Stimulated activated CD8-positive, alpha-beta memory T cell treated with anti-CD3 and anti-CD28 coated beads, Interleukin-15, amount 100 ng/mL, for 24 hours (primary cell): ENCODE measurements at places on chromosomes 11 and 22.

DNA sequence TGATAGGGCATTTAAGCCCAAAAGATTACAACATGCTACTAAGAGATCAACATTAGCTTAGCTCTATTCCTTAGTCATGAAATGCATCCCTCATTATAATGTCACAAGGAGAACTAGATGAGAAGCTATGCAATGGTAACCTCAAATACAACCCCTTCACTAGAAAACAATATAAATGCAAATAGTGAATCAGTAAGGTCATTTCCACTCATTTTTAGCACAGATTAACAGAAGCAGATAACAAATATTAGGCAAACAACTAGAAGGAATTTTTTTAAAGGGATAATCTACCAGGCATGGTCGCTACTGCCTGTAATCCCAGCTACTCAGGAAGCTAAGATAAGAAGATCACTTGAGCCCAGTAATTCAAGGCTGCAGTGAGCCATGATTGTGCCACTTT lies 28.2 kb downstream of the SIK3 start:
- no peak for DNase-seq

GRCh38 chr11:91761406-91762025 lies 463.1 kb upstream of the FAT3 start:
- no peak for DNase-seq

DNA sequence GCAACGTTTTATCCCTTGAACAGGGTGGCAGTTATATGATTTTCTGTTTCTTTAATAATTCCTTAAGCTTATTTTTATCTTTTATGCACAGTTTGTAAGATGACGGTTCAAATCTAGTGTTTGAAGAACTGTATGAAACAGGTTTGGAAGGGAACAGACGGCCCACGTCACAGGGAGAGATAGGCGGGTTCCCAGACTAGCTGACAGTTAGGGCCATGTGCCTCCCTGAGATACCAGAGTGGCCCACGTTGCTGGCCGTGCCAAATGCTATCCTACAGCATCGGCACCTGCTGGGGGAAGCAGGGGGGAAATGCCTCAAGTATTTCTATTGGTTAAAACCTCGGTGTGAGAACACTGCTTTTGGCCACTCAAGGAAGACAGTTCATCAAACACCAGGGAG lies 50.2 kb upstream of the BID start:
- DNase-seq, result no peak

- no peak for DNase-seq
These were observed 13.1 kb downstream of the MRGPRG start for GRCh38 chr11:3205261-3206155.

DNA sequence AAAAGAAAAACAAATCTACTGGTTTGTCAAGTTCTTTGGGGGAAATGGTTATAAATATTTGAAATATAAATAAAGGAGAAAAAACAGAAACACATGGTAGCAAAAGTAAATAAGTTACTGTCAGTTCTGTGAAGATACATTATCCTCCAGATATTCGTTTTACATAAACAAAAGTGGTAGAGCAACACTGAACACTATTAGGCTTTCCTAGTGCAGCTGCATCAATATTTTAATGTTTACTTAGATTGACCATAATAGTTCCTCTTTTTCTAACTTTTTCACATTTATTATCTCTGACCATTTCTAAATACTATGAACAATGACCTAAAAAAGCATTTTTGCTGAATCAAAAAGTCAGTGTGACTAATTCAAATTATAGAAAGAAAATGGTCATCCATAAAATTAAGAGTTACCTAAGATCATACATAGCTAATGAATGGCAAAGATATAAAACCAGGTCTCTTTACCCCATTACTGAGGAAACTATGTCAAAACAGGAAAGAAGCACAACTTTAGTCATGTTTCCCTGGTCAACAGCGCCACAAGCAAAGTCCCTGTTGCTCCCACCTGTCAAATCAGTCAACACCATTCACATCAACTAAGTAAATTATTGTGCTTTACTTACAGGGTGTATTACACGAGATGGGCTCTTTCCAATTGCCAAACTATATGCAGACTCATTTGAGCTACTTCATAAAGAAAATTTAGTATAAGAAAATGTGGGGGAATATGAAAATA lies 38.5 kb downstream of the SBF2 start:
- DNase-seq, result no peak

DNA sequence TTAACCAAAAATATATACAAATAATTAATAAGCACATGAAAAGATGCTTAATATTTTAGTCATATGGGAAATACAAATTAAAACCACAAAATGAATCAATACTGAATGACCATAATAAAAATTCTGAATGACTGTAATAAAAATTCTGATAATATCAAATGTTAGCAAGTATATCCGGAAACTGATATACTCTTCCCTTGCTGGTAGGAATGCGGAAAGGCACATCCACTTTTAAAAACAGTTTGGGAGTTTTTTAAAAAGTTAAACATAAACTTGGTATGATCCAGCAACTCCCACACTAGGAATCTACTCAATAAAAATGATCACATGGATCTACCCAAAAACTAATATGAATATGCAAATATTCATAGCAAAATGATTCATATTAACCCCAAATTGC lies 30.8 kb upstream of the GRIA4 start:
- no peak for DNase-seq

GRCh38 chr11:70303070-70303469 lies 32.6 kb downstream of the PPFIA1 start:
- DNase-seq, result no peak

DNA sequence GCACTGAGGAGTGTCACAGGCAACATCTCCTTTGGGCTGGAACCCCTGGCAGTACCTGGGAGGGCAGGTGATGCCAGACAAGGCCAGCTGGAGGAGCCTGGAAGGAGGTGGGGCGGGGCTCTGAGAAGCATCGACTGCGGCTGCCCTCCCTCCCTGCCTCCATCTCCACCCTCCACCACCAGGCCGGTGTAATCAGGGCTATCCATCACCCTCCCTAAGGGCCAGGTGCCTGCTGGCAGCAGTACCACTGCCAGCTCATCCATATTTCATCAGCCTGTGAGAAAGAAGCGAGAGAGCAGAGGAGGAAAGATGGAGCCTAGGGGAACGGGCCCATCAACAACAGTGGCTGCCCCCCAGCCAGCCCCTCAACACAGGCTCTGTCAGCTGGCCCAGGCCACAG lies 51.4 kb upstream of the RASD2 start:
- no peak for DNase-seq

GRCh38 chr22:30843245-30843644 lies 125.3 kb downstream of the MORC2 start:
- DNase-seq, result no peak

DNA sequence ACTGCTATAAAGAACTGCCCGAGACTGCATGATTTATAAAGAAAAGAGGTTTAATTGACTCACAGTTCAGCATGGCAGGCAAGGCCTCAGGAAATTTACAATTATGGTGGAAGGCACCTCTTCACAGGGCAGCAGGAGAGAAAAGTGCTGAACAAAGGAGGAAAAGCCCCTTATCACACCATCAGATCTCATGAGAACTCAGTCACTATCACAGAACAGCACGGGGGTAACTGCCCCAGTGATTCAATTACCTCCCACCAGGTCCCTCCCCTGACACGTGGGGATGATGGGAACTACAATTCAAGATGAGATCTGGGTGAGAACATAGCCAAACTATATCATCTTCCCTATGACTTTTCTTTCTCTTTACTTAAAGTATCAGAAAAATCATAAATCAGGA lies 104.0 kb upstream of the SYN3 start:
- DNase-seq, result no peak

- DNase-seq, result no peak
These were observed 232.1 kb downstream of the ST3GAL4 start for GRCh38 chr11:126587541-126587940.

- no peak for DNase-seq
These were observed 722.2 kb upstream of the TENM4 start for GRCh38 chr11:80163011-80163410.

DNA sequence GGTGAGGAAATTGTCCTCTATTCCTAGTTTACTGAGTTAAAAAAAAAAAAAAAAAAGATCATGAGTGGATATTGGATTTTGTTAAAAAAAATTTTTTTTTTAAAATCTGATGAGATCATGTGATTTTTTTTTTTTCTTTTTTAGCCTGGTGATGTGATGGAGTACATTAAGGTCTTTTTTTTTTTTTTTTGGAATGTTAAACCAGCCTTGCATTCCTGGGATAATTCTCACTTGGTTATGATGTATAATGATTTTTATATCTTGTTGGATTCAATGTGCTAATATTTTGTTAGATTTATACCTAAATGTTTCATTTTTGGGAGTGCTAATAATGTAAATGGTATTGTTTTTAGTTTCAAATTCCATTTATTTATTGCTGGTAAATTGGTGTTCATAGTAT lies 43.3 kb downstream of the DDX10 start:
- no peak for DNase-seq
